NCI-H2171 treated with DMSO at 0.1 percent for 48 hours (cell line): ENCODE measurements at places on chromosomes 12 and 14.

GRCh38 chr12:53677800-53678148 lies 1.9 kb upstream of the ATP5MC2 start:
- DNase-seq, result peak; percentile 59

DNA sequence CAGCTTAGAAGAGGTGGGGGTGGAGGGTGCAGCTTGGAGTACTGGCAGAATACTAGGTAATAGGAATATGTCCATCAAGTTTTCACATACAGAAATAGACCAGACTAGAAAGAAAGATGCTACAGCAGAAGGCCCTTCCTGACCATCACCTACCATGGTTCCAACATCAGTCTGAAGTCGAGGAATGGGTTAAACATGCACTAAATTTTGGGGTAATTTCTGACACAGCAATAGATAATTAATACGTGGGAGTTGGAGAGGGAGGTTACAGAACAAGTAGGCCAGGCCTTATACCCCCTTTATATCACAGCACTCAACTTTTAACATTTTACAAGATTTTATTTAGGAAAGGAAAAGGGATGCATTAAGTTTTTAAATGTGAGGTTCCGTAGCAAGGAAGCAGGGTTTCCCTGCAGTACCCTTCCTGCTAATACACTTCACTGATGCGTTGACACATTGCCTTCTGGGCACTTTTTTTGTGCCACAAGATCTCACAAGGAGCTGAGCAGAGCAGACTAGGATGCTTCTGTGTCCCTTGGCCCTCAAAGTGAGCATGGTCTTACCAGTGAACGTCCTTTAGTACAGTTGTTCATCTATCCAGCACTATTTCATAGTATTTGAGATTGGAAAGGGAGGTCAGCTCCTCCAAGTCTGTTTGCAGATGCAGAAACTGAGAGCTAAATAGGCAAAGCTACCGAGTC lies 50.8 kb downstream of the EID3 start:
- DNase-seq, result no peak

DNA sequence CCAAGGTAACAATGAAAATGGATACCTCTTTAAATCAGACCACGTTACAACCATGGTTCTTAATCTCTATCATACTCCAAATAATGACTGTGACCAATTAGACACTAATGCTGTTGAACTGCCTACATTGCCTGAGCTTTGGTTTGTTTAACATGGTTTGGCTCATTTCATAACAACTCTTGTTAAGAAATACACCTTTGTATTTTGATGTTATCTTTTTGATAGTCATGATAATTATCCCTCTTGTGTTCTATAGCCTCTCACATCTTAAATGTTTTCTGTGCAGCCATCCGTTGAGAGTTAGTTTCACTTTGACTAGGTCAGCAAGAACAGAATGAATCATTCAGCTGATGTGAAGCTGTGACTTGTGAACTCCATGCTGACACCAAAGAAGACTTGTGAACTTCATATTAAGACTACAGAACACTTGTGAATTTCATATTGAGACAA lies 75.5 kb upstream of the RERGL start:
- no peak for DNase-seq

GRCh38 chr12:26451763-26452162 lies 256.4 kb downstream of the SSPN start:
- no peak for DNase-seq

GRCh38 chr12:113072136-113072535 lies 15.6 kb downstream of the DTX1 start:
- no peak for DNase-seq

DNA sequence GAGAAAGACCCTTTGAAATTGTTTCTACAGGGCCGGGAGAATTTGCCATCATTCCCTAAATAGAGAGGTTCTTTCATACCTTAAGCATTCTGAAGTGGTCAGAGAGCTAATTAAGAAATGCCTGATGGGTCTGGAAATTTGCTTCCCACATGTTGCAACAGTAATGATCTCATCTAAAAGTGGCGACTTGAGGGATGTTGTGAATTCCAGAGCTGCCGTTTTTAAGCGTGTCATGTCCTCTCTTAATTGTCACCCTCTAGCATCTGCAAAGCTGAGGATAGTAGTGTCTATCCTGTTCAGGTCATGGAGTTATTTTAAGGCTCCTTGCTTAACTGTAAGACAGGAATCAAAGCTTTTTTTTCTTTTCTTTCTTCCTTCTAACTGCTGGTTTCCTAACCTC lies 60.4 kb downstream of the FOS start:
- no peak for DNase-seq

- no peak for DNase-seq
Observed at GRCh38 chr14:51367600-51367931, 127.5 kb downstream of the TMX1 start.

DNA sequence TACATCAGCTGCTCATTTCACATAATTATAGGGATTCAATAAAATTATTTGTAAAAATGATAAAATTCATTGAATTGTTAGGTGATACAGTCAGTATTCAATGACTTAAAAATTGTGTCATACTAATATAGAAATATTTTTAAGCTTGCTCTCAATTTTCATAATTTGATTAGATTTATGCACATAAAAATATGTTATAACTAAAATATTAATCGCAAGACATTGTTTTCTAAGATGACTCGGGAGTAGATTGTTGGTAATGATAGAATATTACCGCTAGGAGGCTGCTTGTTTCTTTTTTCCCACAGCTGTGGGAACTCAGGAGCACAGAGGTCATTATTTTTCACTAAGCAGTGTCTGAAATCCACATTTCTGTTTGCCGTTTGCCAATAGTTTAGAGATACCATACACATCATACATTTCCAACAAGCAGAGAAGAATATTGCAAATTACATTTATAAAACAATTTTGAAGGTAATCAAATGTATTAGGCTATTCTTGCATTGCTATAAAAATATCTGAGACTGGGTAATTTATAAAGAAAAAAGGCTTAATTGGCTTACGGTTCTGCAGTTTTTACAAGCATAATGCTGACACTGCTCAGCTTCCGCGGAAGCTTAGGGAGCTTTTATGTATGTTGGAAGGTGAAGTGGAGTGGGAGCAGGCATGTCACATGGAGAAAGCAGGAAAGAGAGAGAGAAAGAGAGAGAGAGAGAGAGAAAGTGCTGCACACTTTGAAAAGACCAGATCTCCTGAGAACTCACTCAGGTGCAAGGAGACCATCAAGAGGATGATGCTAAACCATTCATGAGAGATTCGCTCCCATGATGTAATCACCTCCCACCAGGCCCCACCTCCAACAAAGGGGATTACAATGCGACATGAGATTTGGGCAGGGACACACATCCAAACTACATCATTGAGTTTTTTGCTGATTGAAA lies 9.2 kb downstream of the CD69 start:
- peak; percentile 20 for DNase-seq

DNA sequence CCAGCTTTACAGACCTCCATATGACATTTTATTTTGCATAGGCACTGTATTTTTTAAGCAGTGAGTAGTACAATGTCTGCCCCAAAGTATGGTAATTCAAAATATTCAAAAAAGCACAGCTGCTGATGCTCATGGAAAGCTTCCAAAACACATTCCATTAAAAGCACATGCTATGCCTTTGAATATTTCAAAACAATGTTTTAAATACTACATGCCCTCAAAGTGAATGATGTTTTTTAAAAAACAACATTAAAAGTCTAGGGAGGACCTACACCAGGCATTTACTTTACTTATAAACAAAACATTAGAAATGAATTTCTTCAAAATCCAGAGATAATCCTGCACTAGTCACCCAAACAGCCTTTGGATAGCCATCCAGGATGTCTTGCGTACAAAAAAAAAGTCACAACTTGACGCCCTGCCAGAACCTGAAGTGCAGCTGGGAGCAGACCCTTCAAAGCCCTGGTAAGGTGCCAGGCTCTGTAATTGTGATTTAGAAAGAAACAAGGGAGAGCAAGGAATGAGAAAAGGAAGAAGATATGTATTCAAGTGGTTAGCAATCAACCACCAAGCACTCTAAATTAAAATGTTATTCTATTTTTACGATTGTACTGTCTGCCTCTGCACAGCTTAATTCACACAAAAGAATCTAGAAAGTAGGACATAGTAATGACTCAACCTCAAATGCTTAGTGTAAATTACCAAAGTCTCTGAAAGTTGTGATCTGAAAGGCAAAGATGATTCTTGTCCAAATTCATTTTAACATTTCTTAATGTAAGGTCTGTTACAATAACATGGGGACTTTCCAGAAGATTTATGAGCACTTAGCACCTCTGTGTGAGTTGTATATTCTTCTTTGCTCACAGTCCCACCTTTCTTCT lies 31.9 kb downstream of the CEP83 start:
- peak; percentile 49 for DNase-seq

DNA sequence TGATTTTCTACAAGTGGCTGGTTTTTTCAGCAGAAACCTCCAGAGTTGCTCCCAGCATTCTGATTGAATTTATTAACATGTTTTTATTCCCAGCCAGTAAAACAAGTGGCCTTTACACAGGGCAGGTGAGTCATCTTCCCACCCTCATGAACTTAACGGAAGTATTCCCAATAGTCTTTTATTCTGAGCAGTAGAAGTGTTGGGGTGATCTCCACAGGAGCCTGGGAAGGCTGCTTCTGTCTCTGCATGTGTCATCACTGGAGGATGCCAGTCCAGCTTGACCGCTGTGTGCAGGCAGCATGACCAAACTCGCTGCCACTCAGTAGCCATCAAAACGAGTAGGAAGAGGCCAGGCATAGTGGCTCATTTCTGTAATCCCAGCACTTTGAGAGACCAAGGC lies 13.4 kb upstream of the DNAH10 start:
- no peak for DNase-seq

- no peak for DNase-seq
Observed at GRCh38 chr12:64718649-64719048, 40.6 kb downstream of the GNS start.

GRCh38 chr14:92040431-92041051 lies 682 bp upstream of the TRIP11 start:
- DNase-seq, result peak; percentile 84
